Activated CD4-positive, CD25-positive, alpha-beta regulatory T cell treated with anti-CD3 and anti-CD28 coated beads, Interleukin-2, amount 50 U/mL, for 24 hours (primary cell): ENCODE measurements at places on chromosomes 11 and 22.

- ATAC-seq = peak; percentile 32
Measured at GRCh38 chr11:47924184-47924691, 56.1 kb upstream of the PTPRJ start.

GRCh38 chr11:122705396-122705795 lies 49.9 kb downstream of the UBASH3B start:
- ATAC-seq = no peak

DNA sequence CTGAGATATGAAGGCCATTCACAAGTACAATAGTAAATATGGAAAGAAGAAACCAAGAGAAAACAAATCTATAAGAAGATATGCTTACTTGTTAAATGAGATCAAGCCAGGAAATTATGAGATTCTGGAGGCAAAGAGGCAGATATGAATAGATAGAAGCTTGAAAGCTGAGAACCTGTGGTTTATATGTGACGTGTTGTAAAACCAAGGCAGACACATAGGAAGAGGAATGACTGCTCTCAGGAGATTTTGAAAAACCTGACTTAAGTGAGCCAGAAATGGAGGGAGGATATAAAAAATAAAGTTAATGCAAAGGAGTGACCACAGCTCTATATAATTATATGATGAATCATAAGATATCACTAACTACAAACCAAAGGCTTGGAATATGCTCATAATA lies 1160.5 kb upstream of the CNTN5 start:
- ATAC-seq = no peak

DNA sequence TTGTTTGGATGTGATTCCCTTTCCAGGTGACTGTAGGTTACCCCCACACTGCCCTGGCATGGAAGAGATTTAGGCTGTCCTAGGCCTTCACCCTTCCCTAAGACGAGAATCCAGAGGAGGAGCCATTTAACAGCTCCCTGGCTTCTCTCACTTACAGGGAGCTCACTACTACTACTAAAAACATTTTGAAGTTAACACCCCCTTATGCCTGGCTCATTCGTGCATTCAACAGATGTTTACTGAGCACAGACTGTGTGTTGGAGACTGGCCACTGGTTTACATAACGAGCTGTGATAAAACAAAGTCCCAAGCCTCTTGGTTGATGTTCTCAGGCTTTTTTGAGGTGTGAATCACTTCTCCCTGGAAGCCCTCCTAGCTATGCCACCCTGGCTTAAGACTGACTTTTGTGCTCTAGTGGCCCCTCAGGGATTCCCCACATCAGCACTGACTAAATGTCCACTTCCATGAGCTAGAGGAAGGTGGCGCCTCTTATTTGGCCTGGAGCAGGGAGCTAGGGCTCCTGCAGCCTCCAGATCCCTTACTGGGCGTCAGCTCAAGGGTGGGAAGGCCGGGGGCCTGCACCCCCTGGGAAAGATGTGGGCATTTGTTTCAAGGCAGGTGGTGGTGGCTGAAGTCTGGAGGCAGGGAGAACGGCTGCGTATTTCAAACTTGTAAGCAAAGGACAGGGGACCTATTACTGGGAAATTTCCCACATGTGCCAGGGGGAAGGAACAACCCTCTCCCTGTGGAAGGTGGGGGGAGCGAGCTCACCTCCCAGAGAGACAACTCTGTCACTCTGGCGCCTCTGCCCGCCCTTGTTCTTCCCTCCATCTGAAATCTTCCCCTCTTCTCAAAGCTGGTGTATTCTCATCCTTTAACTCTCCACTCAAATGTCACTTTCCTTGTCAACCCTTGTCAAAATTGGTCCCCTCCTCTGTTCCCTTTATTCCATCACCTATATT lies 19.4 kb upstream of the MALAT1 start:
- ATAC-seq = no peak
